ENCODE measurements at places on chromosomes 13 and 19.

DNA sequence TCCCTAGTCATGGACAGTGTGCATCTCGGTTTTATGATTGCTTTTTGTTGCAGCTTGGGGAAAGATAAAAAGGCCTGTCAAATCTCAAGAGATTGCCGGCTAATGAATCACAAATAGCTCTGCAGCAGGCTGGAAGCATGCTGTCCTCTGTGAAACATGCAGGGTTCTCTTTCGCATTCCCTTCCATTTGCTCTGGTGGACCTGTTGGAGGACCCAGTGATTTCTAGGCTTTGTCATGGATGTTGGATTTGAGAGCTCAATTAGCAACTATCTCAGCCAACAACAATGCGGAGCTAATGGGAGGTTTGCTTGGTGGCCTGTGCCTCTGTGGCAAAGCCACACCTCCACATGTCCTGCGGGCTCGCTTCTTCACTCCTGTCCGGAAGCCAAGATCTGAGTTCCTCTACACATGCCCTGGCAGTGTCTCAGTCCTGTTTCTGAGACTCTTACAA, 418.1 kb upstream of the ARGLU1 start:
- DNase-seq, result no peak

- no peak for DNase-seq
Observed at GRCh38 chr13:19957320-19958154, 990 bp upstream of the ZMYM2 start.

DNA sequence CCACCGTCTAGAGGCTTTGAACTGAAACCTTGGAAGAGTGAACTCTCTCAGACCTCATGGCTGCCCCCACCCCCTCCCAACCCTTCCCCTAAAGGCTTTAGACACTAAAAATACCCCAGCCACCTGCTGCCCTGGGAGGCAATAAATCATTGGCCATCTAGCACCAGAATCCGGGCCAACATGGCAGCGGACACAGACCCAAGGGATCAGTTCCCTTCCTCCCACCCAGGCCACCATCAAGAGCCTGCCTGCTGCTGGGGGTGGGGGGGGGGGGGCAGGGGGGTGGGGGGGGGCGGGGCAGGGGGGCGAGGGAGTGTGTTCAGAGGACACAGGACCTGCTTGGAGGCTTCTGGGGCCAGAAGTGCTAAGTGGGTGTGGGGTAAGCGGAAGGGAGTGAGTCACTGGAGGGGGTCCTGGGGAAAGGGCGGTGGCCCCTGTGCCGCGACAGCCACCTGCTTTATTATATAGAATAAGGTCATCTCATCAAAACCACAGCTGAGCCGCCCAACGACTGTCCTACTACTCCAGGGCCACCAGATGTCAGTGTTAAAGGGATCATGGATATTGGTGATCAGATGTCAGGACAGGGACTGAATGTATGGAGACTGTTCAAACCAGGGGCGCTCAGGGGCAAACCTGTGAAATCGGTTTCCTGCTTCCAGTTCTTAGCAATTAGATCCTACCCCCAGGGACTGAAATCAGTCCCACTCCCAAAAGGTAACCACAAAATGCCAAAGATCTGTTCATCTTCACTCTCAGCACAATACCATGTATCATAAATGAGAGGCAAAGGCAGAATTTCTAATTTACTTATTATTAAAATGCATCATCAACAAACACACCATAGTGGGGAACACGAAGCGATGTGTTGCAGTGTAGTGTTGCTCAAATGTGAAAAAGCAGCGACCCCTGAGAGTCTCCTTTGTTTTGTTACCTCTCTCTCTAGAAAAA, 24.3 kb downstream of the ARL11 start:
- DNase-seq, result peak; percentile 37

- DNase-seq, result no peak
Observed at GRCh38 chr13:49779721-49780120, 12.8 kb downstream of the KPNA3 start.

GRCh38 chr13:53058065-53058679, 29.6 kb downstream of the OLFM4 start:
- DNase-seq, result no peak

DNA sequence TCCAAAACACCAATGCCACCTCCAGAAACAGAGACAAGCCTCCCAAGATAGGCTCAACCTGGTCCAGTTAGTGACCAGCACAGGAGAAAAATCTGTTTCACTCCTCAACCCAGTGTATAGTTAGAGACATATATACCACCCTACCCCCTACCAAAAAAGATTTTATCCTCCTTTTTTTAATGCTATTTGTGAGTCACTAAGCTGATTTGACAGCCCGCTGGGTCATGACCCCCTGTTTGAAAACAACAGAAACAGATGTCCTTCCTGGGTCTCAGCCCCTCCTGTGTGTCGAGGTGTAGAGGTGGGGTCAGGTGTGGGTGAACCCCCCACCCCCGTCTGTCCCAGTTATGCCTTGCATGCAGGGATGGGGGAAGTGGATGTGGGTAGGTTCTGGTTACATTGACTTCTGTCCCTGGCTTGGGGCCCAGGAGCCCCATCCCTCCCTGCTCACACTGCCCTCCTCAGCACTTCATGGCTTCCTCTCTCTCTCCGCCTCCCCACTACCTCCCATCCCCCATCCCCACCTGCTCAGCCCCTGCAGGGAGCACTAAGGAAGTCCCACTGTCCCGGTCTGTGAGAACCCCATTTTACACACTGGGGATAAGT, 14.0 kb upstream of the TOMM40 start:
- DNase-seq, result peak; percentile 48

DNA sequence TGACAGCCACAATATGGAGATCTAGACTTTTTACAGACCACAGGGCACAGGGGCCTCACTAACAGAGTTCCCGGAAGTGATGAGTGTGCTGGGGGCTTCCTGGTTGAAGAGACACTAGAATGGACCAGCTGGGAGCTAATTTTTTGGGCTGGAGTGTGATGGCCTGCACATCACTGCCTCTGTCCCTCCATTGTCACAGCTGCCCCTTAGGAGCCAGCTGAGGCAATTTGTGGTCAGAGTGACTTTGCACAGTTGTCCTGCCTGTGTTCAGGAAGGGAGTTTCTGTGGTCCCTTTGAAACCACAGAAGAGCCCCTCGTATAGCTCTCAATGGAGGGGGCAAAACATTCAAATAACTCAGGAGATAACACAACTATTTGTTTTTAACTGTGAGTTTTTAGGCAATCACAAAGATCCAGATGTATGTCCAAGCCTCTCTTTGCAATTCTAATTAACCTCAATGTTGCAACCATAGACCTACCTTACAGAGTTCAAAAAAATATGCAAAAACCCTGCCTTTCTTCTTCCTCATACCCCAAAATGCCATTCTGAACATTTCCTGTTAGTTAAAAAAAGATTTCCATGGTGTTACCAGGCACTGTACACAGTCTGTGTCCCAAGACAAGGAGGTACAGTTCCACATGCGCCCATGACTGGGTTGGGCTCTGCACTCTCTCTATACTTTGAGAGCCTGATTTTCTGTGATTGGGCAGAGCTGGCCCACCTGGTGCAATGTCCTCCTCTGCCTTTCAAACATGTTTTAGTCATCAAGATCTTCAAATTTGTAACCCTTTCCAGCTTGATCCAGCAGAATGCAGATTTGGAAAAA, 2.4 kb downstream of the ALOX5AP start:
- DNase-seq, result no peak

- no peak for DNase-seq
Observed at GRCh38 chr19:30151081-30151480, 209.0 kb downstream of the URI1 start.

GRCh38 chr19:38900202-38900629, 447 bp downstream of the NFKBIB start:
- DNase-seq, result peak; percentile 51

DNA sequence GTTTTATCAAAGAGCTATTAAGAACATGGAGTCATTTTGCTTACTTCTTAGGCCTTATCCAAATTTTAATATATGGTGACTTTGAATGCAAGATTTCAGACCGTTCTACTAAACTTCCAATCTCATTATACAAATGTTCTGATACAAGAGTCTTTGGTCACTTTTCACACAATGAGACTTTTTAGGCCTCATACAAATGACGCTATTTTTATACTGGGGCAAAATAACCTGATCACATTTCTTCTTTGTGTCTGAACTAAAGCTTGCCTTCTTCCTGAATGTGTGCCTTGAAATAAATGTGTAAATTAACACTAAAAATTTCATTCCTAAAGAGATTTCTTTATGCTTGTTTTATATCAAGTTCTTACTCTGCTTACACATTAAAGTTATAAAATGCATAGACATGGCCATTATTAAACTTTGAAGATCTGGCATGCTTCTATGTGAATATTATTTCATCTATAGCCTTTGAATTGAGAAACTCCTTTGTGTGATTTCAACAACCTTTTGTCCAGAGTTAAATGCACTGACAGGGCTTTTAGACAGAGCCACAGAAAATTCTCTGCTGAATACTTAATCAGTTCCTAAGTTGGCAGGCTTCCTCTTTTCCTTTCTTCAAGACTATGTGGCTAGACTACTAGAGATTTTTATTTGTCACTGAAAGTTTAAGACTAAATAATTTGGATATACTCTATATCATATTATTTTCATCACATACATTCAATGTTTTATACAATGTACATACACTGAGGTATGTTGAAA, 86.1 kb downstream of the EDNRB start:
- DNase-seq, result no peak

GRCh38 chr13:100364591-100364990, 224.0 kb downstream of the GGACT start:
- DNase-seq, result no peak

DNA sequence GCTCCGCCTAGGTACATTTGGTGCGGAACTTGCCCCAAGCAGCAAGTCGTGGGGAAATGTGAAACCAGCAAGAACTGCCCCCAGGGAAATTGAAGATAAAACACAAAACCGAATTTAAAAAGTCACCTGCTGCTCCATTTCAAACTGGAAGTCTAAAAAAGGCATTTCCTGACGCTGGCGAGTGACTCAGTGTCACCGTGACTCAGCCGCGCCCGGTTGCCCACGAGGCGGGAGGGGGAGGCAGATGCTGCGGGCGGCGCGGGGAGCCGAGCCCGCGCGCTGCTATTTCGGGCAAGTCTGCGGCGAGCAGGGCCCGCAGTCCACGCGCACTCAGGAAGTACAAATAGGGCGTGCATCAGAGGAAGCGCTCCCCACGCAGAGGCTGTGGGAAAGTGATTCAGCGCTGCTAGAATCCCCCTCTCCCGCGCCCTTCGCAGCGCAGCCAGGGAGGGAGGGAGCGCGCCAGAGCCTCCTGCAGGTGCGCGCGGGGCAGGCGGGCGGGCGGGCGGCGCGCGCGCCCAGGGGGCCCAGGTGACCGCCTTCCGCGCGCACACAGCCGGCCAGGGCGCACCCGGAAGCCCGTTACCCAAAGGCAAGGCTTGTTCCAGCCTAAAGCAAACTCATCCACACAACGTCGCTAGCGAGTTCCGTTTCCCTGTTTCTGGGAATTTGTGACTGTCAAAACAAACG, 168.8 kb downstream of the COL4A1 start:
- no peak for DNase-seq

- no peak for DNase-seq
Observed at GRCh38 chr19:4090356-4091220, 23.9 kb upstream of the ZBTB7A start.

DNA sequence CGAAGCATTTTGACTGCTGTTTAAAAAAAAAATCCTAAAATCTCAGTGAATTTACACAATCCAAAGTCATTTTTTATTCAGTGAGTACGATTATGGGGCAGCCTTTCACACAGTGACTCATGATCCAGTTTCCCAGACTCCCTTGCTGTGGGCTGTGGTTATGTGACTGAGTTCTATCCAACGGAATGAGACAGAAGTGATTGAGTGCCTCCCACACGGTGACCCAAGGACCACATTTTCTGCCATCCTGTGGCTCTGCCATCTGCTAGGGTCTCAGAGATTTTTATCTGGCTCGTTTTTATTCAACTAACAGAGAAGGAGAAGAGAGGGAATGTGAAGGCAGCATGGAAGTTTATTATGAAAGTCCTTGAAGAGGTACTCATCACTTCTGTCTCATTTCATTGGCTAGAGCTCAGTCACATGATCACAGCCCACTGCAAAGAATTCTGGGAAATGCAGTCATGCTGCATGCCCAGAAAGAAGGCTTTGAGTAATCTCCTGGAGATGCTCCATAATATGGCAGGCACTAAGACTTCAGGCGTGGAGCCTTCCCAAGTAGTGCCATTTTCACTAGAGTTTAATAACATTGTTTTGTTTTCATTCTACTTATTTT, 999.4 kb downstream of the UQCRFS1 start:
- DNase-seq, result peak; percentile 17

DNA sequence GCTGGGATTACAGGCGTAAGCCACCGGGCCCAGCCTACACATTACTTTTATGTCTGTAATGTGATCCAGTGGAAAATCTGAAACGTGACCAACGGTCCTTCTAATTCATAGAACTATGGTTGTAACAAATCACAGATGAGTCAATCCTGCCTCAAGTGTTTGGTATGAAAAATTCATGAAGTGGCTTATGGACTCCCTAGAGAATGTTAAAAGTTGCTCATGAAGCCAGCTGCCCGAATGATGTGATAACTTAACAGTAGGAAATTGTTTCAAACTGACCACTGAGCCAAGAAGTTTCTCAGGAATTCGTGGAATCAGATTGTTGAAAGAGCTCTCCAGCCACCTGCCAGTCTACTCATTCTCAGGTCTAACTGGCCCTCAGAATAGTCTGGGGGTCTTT, 59.4 kb upstream of the FARP1 start:
- DNase-seq, result no peak

- no peak for DNase-seq
Observed at GRCh38 chr13:97325738-97326137, 103.6 kb downstream of the MBNL2 start.

DNA sequence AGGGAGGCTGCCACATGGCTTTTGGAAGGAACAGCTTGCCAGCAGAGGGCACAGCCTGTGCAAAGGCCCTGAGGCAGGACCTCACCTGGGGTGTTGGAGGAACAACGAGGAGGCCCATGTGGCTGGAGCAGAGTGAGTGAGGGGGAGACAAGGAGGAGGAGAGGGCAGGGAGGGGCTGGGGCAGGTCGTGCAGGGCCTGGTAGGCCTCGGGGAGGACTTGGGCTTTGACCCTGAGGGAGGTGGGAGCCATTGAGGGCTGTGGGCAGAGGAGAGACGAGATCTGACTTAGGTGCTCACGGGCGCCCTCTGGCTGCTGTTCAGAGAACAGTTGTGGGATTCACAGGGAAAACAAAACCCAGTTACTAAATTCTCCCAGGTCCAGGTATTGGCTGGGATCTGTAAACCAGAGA, 25.2 kb downstream of the ZNRF4 start:
- no peak for DNase-seq

DNA sequence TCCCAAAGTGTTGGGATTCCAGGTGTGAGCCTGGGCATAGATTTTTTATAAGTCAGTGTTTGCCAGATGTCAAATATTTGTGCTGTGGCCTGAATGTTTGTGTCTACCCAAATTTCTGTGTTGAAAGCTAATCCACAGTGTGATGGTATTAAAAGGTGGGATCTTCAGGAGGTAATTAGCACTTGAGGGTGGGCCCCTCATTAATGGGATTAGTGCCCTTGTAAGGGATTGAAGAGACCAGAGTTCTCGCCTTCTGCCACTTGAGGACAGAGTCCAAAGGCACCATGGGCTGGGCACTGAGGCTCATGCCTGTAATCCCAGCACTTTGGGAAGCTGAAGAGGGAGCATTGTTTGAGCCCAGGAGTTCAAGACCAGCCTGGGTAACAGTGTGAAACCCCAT, 9.7 kb upstream of the FBXO17 start:
- no peak for DNase-seq

Measured in DMS 273 treated with DMSO at 0.1 percent for 48 hours (cell line).